AML-193 (cell line): ENCODE measurements at places on chromosomes 5 and 9.

DNA sequence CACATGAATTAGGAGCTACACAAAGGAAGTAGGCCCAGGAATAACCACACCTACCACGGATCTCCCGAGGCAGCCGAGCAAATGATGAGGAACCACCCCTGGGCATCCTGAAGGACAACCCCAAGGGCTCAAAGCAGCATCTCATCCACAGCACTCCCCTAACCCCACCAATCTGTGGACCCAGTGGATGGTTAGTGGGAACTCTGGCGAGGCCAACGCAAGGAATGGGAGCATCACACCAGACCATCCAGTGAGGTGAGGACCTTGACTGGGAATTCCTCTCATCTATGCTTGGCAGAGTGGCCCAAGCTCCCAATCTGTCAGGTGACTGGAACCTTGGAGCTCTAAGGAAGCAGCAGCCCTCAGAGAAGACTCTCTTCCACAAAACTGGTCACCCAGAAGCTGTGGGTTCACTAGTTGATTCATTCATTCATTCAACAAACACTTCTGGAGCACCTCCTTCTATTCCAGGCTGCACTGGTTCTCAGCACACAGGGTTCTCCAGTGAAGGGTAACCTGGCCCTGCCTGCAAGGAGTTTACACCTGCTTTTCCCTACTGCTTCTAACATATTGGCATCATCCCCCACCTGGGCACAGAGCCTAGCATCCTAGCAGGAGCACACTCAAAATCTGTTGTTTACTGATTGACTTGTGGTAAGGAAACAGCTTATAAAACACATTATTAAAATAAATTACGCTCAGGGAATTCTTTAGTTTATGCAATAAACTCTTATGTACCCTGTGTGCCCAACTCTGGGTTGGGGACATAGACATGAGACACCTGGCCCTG is 4.9 kb downstream of the ACSL6 start:
- no peak for DNase-seq

- DNase-seq: peak; percentile 74
These were observed 120.2 kb downstream of the SEMA6A start for GRCh38 chr5:116454417-116454927.

- DNase-seq: no peak
These were observed 31.8 kb downstream of the C5orf15 start for GRCh38 chr5:133936651-133937015.

- no peak for DNase-seq
These were observed 14.5 kb downstream of the PHF19 start for GRCh38 chr9:120862452-120862851.

- DNase-seq: no peak
These were observed 19.5 kb downstream of the CD74 start for GRCh38 chr5:150393096-150393645.

DNA sequence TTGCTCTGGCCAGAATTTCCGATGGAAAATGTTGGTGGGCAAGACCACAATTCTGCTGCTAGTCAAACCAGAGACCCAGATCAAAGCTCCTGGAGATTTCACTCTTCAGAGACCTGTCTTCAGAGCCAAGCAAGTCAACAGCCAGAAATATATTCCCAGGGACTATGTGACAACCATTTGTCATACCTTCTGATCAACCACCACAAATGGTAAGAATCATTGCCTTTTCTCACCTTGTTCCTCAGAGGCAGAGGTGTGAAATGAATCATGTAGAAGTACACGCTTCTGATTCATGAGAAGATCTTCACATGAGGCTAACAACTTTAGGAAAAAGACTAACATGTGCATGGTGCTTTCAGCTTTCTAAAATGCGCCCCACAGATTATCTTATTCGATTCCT is 53.5 kb downstream of the SUSD1 start:
- DNase-seq: no peak

DNA sequence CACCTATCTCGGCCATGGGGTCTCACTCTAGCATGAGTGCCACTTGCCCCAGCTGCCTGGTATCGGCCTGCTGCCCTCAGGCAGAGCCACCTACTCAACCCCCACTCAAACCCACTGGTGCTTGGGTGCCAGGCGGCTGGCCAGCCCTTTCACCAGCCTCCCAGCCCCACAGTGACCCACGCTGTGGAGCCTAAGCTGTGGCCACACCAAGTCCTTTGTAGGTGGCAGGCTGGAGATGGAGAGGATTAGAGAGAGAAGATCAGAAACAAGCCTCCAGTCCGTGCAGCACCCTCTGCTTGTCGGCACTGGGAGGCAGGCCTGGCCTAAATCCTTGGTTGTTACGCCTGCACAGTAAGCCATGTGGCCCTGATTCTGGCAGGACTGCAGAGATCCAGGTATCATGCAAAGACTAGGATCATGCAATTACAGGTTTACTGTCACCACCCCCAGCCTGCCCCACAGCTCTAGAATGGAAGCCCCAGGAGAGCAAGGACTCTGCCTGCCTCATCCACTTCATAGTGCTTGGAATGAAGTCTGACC is 171.7 kb downstream of the COL23A1 start:
- DNase-seq: no peak

GRCh38 chr5:85132269-85132668 is 747.6 kb upstream of the EDIL3 start:
- DNase-seq: no peak
